A549 treated with CpdA at 1 μM for 4 hours (cell line): ENCODE measurements at places on chromosomes 2 and 18. TPM values are rescaled to one million over a fixed set of nuclear protein-coding genes. Genes with fewer than 3 reads are reported as not detected.

Gene TMEM169
- total RNA-seq = 0.34 to 0.80 TPM (median 0.52 TPM) in 5 replicates

Gene NOSTRIN
- 1.3 to 1.6 TPM (median 1.6 TPM) in 5 replicates for total RNA-seq

Gene ICOS
- total RNA-seq = not detected in 5 replicates

Gene ADRA2B
- 0.03 to 0.09 TPM (median 0.08 TPM) in 5 replicates for total RNA-seq

Gene MC4R
- not detected in 5 replicates for total RNA-seq

Gene CPO
- 0.13 TPM in 1 of 5 replicates, not detected in the others for total RNA-seq

Gene SPEG
- 5.0 to 7.9 TPM (median 6.9 TPM) in 5 replicates for total RNA-seq

Gene IL37
- not detected in 5 replicates for total RNA-seq

Gene CHRNA1
- total RNA-seq = not detected in 5 replicates

Gene CPLX4
- total RNA-seq = not detected in 5 replicates
